ENCODE measurements at places on chromosomes 1 and 21.
A peak's percentile ranks its signal among the peaks of the same experiment; 100 is the strongest.

DNA sequence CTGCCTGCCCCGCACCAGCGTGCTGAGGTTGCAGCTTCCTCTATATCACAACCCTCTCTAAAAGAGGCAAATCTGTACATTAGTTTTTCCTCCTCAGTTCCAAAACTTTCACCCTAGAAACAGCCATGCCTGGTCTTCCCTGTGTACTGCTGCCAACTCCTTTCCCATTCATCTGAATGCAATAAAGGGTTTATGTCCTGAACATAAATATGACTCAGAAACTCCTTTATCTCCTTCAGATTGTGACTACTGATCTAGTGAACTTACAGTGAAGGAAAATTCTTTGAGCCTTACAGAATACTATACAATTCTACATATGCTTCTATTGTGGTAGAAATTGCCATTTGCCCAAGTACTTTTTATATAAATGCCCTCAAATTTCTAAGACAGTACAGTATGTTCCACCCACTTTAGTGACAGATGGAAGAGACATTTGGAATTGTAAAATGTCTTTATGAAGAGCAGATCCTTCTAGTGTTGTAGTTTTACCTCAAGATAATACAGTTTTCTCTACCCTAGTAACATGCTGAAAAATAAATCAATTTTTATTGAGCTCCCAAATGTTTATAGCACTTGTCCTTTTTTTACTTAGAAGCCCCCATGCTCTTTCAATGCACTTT, 345.1 kb upstream of the SNX7 start:
- no peak for DNase-seq

DNA sequence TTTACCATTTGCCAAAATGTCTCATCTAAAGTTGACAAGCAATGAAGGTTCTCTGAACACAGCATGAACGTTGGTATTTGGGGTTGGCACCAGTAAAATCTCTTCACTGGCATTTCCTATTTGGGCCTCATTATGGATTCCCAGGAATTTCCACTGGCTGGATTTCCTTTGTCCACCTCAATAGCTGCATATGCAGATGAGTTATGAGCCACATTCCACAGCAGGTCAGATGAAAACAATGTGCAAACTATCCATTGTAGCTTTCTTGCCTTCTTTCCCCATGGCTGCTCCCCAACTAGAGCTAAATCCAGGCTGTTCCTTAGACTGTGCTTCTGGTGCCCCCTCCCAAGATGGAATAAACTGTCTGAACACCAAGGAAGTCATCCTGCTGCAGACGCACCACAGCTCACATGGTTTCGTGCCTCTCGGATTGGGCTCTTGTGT, 168.1 kb upstream of the FGGY start:
- no peak for DNase-seq

DNA sequence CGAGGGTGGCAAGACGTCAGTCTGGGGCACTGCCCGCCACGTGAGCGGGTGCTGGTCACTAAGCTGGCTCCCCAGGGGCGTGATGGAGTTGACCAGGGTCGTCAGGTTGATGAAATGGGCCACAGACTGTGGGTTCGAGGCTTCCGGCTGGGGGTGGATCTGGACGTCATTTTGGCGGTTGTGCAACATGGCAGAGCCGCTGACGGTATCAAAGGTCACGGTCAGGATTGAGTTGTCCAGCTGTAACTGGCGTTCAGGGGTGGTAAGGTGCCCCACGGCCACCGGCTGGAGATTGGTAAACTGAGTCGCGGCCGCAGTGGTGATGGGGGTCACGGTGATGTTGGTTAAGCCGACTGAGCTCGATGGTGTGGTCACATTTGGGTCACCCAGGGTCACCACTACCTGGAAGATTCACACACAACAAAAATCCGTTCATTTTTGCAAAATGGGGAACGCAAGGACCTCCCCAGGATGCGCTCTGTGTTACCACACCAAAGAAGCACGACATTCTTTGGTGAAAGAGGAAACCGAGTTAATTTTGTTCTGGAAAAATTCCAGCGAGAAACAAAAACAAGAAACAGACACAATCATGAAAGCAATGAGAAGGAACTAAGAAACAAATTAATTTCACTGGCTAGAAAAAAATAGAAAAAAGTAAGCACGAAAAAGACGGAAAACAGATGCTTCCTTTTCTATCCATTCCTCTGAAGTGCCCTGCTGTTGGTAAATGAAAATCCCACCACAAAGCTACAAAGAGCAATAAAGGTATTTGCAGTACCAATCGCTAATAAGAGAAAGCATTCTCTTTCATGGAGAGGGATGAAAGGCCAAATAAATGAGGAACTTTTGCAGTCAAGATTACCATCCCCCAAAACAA, 34.7 kb upstream of the RIPK4 start:
- DNase-seq, result no peak

GRCh38 chr1:177138347-177138746, 26.2 kb downstream of the ASTN1 start:
- no peak for DNase-seq

GRCh38 chr1:91847851-91848250, 38.1 kb downstream of the TGFBR3 start:
- no peak for DNase-seq

GRCh38 chr1:225467193-225468020, 39.6 kb upstream of the LBR start:
- peak; percentile 92 for DNase-seq

DNA sequence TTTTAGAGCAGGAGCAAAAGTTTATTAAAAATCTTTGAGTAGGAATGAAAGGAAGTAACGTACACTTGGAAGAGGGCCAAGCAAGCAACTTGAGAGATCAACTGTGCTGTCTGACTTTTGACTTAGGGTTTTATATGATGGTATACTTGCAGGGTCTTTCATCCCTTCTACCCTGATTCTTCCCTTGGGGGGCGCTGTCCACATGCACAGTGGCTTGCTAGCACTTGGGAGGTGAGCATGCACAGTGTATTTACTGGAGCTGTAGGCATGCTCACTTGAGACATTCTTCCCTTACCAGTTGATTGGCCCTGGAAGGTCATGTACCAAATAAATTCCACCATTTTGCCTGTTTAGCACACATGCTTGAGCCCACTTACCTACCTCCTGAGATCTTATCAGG, 1001.3 kb upstream of the ADGRL2 start:
- no peak for DNase-seq

- DNase-seq, result peak; percentile 11
These were observed 32.5 kb upstream of the ASPM start for GRCh38 chr1:197178998-197179397.

DNA sequence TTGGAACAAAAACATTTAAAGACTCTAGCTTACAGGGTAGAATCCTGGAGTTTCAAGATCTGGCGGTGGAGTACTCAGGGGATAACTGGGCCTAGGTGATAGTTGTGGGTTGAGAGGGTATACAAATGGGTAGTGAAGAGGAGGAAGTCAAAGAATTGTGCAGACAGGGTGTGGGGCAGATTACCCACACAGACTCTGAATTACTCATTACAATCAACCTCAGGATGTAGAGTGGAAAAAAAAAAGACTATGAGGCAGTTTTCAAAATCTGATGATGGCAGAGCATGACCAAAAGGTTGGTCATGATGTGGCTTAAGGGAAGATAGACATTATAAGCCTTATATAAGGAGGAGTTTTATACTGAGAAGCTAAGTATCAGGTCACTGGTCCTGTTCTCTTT, 44.1 kb upstream of the GLIS1 start:
- DNase-seq, result peak; percentile 80

DNA sequence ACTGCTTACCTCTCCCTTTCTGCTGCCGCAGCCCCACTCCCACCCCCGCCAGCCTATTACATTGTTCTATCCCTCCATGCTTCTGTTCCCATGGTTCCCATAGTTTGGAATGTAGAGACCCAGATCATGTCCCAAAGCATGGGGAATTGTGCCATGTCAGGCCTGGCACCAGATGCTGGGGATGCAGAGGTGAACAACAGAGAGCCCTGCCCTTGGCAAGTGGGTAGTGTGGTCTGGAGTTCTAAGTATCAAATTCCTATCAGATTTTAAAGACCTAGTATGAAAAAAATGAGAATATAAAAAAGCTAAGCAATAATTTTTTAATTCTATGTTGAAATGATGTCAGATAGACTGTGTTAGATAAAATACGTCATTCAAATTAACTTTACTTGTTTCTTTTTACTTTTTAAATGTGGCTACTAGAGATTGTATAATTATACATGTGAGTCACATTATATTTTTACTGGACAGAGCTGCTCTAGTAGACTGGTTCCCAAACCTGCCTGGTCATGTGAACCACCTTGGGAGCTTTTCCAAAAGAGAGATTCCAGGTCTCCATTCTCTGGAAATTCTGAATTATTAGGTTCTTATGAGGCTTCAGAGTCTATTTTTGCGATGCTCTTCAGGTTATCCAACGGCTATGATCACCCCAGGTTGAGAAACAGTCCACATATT, 113.0 kb upstream of the DAB1 start:
- DNase-seq, result no peak

DNA sequence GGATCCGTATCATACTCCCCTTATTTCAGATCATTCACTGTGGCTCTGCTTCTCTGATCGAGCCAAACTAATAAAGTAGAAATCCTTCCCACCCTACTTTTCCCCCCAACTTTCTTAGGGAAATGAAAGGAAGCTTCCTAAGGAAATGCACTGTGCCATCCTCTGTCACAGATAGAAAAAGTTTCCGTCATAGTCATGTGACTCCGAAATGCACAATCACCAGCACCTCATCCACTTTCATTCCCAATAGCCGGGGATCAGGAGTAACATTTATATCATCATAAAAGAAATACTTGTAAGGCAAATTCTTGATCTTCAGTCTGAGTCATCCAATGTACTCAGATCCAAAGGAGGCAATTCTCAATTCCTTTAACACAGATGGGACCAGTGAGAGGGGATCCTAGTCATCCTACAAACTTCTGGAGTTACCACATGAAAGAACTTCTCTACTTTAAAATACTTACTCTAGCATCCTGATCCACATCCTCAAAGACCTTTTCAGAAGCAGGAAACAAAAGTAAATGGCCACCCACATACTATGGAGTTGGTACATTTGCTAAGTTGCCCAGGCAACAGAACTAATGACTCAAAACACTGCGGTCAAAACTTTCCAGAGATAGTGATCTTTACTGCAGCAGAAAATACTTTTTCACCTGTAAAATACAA, 97.8 kb upstream of the ZC3H11B start:
- peak; percentile 33 for DNase-seq

Data from activated CD4-positive, alpha-beta T cell treated with anti-CD3 and anti-CD28 coated beads, Interleukin-10, Interleukin-2, amounts not matched to agents 100 ng/mL and 50 ng/mL, durations not matched to agents 16 hours and 8 hours (primary cell).